CD4-positive, alpha-beta T cell treated with Interleukin-15 for 4 hours (primary cell): ENCODE measurements at places on chromosomes 1 and 21.

- DNase-seq = no peak
Measured at GRCh38 chr1:222912730-222913129, 97.9 kb downstream of the DISP1 start.

DNA sequence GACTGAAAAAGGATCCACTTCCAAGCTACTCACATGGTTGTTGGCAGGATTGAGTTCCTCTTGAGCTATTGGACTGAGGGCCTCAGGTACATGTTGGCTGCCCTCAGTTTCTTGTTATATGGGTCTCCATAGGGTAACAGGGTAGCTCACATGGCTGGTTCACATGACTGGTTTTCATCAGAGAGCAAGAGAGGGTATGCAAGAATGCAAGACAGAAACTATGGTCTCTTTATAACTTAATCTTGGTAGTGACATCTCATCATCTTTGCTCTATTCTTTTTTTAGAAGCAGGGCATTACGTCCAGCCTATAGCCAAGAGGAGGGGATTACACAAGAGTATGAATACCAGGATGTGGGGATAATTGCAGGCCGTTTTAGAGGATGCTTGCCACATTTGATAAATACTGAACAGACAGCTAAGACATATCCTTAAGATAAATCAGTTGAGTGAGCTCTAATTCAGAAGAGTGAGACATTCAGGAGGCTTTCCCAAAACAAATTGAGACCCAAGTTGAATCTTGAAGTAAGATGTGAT, 100.2 kb downstream of the HMCN1 start:
- no peak for DNase-seq

DNA sequence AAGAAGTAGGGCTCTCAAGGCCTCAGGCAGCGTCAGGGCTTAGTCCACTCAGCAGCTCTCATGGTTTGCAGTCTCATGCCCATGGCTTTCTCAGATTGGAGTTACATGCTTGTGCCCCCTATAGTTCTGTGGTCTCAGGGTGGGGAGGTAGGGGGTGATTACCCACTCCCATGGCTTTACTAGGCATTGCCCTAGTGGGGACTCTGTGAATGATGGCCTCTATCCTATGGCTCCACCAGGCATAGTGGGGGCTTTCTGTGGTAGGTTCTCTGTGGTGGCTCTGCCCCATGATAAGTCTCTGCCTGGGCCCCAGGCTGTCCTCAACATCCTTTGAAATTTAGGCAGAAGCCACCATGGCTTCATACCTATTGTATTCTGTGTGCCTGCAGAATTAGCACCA, 48.9 kb downstream of the MSH4 start:
- no peak for DNase-seq

GRCh38 chr1:8646189-8646588, 171.3 kb downstream of the RERE start:
- no peak for DNase-seq

DNA sequence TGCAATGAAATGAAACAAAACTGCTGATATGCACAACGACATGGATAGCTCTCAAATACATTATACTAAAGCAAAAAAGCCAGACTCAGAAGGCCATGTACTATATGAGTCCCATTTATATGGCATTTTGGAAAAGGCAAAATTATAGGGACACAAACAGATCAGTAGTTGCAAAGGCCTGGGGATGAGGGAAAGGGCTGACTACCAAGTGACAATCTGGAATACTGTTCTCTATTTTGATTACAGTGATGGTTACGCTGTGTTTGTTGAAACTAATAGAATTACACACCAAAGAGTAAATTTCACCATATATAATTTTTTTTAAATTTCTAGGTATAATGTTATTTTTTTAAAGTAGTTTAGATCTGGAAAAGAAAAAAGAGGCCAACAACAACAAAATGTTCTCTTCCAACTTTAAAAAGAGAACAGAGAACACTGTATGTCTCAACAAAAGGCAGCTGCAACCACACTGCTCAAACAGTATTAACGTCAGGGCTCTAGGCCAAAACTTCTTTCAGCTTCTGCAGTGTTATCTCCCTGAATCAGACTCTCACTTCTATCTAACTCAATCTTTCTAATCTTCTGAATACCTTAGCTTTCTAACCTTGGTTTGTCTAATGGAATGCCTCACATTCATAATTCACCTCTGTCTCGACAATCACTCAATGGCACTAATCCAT, 75.8 kb downstream of the FOXJ3 start:
- DNase-seq = no peak

GRCh38 chr1:37946703-37947360, at the start of gene INPP5B:
INPP5B (minus strand) TSS chr1:37947053; CDS start chr1:37946308, 745 bp downstream.
- peak; percentile 68 for DNase-seq

- DNase-seq = peak; percentile 26
Measured at GRCh38 chr1:147389532-147390184, 147.2 kb downstream of the CHD1L start.

DNA sequence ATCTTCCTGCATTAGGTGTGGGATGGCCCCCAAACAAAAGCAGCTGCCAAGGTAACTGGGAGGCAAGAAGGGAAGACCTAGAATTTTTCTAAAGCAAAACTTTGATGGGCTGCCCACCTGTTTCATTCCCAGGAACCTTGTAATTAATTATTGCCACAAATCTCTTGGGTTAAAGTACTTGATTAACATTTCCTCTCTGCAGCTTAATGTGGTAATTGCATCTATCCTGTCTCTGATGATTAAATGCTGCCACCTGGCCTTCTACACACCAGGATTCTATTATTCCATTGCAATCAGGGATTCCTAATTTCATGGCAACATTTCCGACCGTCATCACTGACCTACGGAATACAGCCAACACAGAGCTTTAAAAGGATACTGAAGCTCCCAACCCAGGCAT, 68.3 kb upstream of the RC3H1 start:
- no peak for DNase-seq

- DNase-seq = peak; percentile 90
Measured at GRCh38 chr1:25562101-25562927, 18.9 kb downstream of the LDLRAP1 start.

GRCh38 chr21:14308234-14308633, 74.7 kb downstream of the HSPA13 start:
- no peak for DNase-seq

DNA sequence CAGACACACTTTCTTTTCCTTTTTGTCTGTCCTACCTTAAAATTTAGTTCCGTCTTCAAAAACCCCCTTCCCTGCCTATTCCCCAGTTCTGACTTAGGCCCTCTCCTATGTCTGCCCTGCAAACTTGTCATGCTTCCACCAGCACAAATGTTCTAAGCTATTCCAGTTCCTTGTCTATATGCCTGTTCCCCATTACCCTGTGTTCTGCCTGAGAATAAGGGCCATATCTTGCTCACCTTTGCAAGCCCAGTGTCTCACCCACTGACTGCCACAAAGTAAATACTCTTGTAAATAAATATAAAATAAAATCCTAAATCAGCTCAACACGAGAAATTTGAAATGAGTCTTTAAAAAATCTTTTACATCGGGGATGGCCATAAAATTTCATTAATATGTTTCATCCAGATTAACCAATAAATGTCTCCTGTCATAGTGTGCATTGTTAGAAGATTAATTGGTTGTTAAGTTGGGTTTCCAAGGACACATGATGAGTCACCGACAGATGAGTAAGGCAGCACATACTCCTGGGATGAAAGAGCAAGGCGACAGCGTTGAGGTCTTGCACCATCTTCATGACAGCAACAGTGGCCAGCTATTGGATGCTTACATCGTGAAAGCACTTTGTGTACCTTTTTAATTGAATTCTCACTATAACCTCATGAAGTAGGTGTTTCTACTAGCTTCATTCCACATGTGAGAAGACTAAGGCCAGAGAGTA, 92.6 kb upstream of the NGF start:
- DNase-seq = no peak

DNA sequence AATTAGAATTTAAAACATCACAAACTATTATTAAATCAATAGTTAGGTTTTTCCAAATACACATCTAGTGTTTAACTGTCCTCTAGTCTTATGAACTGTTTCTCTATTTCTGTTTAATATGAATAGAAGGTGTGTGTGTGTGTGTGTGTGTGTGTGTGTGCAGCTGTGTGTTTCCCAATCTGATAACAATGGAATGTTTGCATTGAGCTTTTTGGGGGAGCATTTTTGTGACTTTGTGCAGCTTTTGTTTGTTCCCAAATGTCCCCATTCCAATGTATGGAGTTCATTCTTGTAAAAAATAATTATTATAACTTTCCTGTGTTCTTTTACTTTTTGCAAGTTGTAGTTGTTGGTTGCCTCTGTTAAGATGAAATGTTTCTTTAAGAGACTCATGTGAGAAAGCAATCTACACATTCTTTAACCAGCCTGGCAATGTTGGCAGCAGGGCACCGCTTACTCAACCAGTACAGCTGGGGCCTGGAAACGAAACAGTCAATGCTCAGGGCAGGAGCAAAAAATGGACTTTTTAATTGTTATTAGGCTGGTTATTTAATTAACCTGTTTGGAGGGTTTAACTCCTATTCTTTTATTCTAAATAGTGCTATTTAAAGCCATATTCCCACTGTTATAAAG, 354.3 kb downstream of the SRGAP2C start:
- DNase-seq = no peak

- no peak for DNase-seq
Measured at GRCh38 chr1:180921386-180921785, 8.7 kb downstream of the KIAA1614 start.

DNA sequence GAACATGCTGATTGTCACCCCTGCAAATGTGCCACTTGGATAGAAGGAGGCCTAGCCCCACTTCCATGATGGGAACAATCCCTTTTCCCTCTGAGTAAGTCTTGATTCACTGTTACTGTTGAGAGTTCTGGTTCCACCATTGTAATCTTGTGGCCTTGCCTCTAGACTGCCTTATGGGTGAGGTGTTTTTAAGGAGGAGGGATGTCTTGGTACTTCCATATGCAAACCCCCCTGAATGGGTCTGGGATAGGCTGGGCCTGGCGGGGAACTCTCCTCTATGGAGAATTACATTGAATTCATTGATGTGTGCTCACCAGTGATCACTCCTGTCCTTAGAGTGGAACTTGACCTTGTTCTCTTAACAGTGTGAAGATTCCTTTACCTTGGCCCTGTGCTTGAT, 5.8 kb downstream of the GALNT2 start:
- no peak for DNase-seq

- DNase-seq = no peak
Measured at GRCh38 chr1:162371611-162372010, 5.0 kb downstream of the SPATA46 start.

DNA sequence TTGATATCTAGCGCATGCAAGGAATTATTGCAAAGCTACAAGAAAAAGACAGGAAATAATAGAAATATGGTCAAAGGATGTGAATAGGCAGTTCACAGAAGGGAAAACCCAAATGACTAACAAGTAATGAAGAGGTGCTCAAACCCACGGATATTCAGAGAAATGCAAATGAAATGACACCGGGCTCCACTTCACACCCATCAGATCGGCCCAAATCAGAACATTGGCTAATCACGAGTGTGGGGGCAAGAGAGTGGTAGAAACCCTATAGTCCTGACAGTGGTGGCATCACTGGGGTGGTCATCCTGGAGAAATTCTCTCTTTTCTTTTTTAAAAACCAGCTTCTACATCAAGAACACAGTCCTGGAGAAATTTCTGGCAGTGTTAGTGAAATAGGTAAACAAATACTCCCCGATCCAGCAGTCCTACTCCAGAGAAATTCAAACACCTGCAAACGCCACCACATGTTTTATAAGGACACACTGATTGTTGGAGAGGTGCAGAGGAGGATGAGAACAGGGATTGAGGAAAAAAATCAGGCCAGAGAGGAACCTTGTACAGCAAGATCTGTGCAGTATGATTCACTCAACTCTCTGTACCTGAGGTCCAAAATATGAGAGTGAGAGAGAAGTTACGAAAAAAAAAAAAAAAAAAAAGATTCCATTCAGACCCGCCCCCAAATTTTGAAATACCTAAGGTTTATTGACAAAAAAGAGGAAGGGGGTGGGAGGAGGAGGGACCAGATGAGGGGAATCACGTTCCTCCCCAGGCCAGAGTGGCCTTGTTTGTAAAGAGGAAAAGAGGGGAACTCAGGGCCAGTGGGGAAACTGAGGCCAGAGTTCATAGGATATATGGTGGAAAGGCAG, 9.2 kb upstream of the TNFRSF1B start:
- DNase-seq = peak; percentile 79

DNA sequence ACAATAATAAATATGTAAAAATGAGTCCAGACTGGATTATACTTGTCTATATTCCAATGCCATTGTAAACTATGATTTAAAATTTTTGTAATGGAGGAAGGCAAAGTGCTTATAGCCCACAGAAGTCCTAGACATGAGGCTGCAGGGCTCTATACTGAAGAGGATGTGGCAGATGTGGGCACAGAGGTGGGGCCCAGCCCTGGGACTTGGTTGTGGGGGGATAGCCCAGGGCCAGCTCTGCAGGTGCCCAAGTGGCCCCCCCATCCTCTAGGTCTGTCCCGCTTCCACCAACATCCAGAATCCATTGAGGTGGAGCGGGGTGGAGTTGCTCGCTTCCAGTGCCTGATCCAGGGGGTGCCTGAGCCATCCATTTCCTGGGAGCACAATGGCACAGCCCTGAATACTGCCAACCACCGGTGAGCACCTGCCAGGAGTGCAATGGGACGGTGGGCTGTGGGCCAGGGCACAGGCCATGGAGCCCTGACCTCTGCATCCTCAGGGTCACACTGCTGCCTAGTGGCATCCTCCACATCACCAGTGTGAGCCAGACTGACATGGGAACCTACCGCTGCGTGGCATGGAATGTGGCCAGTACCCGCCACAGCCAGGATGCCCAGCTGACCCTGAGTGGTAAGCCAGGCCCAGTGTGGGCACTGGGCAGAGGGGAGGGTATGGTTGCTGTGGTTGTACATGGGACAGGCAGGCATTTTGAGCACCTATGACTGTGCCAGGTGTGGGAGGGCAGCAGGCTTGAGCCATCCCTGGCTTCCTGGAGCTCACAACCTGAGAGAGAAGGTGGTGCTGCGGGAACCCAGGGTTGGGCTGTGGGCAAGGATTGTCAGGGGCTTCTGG, 21.0 kb downstream of the SLC27A3 start:
- no peak for DNase-seq

GRCh38 chr1:5198328-5198727, 543.9 kb downstream of the AJAP1 start:
- no peak for DNase-seq

DNA sequence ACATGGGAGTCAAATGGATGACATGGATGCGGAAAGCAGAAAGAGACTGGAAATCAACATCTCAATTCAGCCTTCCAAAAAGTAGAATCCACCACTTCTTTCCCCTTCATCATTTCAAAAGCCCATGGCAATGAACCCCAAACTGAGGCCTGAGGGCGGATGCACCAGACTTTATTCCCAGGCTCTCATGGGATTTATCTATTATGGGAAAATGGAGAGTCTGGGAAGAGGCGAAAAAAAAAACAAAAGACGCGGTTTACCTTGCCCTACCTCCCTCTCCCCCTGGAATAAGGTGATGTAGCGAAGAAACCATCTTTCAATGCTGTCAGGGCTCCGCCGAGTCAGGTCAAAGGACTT, 624 bp downstream of the KIFAP3 start:
- no peak for DNase-seq

- DNase-seq = no peak
Measured at GRCh38 chr1:44407430-44408211, 2.6 kb downstream of the RNF220 start.

- no peak for DNase-seq
Measured at GRCh38 chr1:31799895-31800673, 15.7 kb downstream of the SPOCD1 start.
